ENCODE measurements at places on chromosomes 11 and 22.
A peak's percentile ranks its signal among the peaks of the same experiment; 100 is the strongest.

DNA sequence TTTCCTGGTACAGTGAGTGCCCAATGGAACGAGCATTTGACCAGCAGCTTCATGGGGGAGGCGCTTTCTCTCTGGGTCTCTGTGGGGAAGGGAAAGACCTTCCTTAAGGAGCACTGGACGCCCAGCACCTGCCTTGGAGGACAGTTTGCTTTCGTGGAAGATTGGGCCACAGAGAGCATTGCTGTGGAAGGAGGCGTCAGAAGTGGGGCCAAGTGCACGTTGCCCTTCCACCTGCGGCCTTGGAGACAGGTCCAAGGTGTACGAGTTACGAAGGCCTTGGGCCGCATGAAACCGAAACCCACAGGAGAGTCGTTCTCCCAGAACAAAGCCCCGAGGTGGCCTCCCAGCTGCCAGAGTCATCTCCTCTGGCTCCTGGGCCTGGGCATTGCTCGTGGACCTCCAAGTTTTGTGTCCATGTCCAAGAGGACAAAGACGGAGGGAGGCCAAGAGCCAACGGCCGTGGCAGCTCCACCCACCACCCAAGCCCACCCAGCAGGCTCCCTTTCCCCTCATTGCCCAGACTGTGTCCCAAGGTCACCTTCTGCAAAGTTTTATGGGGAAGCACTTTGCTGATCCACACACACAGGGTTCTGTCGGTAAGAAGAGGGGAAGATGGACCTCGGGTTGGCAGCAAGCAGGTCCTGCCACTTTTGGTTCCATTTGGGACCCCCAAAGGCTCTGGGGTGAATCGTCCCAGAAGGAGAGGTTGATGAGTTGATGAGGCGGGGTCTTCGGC is 5.8 kb upstream of the NLRP6 start:
- DNase-seq: no peak

DNA sequence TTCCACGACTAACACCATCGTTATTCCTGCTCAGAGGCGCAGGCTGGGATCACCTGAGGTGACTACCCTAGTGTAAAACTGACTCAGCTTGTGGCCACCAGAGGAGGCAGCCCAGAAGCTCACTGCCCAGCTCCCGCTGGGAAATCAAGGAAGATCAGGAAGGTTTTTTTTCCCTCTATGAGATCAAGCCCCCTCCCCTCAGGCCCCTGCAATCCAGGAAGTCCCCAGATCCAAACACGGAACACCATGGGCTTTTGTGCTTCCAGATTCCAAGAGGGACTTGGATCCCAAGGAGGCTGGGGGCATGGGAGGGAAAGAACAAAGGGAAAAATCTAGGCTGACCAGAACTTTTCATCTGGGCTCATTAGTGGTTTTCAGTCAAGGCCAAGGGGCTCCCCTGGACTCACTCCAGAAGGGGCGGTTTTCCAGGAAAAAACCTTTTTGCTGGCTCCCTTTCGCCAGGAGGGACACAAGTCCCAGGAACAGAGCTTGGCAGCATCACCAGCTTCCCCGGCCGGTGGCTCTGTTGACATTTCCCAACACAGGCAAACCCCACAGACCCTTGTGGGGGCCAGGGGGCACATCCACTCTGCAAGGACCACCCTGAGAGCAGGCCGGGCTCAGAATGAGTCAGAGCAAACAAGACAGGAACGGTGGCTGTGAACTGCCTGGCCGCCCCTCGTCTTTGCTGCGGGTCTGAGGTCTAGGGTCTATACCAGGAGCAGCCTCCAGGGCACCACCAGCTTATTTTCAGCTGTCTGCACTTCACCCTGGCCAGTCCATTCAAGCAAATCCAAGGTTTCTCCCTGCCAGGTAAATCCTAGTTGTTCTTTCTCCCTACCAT is 36.8 kb downstream of the MYH9 start:
- DNase-seq: no peak

GRCh38 chr11:112440518-112440917 is 179.9 kb upstream of the PLET1 start:
- no peak for DNase-seq

DNA sequence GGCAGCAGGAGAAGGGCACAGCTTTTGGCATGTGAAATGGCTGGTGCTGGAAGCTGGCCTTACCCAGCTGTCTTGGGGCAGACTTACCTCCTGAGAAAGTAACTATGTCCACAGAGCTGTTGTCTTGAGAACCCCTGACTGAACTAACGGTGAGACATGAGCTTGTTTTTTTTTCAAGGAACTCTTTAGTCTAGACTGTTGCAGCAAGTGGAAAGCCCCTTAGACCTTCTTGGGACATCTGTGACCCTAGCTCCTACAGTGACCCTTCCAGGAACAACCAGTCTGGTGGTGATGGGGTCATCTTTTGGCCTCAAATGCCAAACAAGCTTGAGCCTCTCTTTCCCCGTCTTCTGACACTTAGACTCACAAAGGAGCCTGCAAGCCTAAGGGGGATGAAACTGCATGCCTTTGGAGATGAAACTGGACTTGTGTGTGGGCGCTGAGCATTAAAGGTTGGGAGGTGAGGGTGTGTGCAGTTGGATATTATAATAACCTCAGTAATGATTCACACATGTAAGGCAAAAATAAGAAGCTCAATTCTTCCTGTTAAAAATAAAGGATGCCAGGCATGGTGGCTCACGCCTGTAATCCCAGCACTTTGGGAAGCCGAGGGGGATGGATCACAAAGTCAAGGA is 35.4 kb downstream of the SDHD start:
- no peak for DNase-seq

DNA sequence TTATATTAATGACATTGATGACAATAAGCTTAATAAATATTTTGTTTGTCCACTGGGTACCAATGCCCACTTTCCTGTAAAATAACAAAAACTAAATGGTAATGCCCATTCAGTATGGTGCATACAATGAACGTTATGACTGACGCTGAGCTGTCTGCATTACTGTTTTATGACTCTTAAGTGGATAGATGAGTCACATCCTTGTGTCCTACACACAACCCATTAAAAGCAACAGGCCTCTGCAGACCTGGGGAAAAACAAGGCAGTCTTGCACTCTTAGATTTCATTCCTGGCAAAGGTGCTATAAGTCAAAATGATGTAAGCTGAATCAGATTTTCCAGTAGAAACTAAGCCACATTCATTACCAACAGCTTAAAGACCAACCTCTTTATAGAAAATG is 176.3 kb upstream of the TMEM45B start:
- DNase-seq: no peak

DNA sequence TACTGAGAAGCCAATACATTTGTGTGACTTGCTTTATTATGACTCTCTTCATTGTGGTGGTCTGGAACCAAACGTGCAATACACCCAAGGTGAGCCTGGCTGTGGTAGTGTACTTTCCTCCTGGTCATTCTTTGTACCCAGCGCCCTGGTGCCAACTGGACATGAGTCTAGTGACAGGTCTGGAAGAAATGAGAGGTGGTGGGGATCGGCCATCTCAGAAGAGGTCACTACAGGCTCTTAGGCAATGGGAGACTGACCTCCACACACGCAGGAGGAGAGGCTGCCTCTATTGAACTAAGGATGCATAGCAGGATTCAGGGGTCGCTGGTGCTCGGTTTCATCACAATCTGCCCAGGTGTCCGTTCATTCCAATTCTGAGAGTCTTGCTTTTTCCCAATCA is 56.4 kb upstream of the RTL6 start:
- no peak for DNase-seq

- no peak for DNase-seq
These were observed 335.3 kb downstream of the FAM181B start for GRCh38 chr11:82398300-82398815.

- peak; percentile 24 for DNase-seq
These were observed 98.0 kb upstream of the ASPHD2 start for GRCh38 chr22:26330971-26331625.

DNA sequence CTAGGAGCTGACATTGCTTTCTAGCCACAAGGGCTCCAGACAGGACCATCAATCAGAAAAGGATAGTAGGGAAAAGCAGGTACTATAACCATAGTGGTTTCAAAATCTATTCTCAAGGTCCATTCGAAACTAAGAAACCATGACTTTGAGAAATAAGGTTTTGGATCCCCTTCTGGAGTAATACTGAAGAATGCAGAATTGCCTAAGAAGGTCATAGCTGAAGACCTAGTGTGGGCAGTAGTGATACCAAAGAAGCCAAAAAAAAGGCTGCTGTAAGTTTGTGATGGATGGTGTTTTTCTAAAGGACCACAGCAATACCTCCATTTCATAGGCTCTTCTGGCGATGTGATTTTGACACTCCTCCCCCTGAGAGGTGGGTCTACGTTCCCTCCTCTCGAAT is 163.1 kb downstream of the MAML2 start:
- DNase-seq: no peak

GRCh38 chr22:44927463-44928135 is 82.2 kb downstream of the PHF21B start:
- no peak for DNase-seq

- no peak for DNase-seq
These were observed 471.2 kb upstream of the CNTN5 start for GRCh38 chr11:98549571-98549970.

DNA sequence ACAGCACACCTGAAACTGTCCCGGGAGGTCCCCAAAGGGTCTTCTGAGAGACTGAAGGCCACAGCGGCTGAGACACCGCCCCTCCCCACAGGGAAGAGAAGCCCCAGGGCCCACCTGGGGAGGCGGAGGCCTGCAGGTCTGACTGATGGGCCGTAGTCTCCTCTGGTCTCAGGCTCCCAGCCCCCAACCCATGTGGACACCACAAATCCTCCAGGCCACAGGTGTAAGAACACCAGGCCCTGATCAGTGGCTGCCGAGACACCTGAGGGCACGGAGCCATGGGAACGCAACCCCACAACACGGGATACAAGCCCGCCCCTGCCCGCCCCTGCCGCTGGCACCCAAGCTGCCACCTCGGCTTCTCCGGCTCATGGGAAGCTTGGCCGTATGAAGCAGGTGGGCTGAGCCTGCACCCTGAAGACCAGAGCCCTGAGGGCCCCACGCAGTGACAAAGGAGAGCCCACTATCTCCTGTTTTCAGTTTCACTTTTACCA is 46.3 kb downstream of the BRD1 start:
- no peak for DNase-seq

DNA sequence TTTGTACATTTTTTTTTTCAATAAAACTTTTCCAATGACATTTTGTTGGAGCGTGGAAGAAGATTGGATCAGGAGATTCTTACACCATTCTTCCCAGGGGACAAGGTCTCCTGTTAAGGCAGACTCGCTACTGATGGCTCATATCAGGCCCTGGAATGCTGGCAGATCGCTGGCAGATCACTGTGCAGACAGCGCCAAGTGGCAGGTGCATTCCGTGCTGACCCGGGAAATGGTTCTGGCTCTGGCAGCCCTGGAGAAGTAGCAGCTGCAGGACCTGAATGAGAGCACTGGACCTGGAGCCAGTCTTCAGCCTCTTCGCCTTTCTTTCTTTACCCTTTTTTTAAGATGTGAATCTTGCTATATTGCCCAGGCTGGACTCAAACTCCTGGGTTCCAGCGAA is 10.7 kb downstream of the SERPINH1 start:
- no peak for DNase-seq

Measured in hippocampal formation (tissue), 2 donors.